ENCODE measurements at places on chromosomes 3 and 15.
A peak's percentile ranks its signal among the peaks of the same experiment; 100 is the strongest.

DNA sequence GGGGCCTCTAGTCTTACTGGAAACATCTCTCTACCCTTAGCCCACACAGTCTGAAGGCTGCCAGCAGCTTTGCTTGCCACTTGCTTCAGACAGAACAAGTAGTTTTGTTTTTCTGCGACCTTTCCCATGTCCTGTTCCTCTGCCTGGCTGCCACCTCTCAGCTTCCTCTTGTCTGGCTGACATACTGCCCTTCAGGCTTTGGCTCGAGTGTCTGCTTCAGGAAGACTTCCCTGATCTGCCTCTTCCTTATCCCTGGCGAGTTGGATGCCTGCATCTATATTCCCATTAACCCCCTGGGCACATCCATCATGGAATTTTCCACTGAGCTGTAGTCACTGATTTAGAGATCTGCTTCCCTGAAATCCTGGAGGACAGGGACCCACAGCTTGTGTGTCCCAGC lies 25.1 kb upstream of the CPNE9 start:
- no peak for DNase-seq

DNA sequence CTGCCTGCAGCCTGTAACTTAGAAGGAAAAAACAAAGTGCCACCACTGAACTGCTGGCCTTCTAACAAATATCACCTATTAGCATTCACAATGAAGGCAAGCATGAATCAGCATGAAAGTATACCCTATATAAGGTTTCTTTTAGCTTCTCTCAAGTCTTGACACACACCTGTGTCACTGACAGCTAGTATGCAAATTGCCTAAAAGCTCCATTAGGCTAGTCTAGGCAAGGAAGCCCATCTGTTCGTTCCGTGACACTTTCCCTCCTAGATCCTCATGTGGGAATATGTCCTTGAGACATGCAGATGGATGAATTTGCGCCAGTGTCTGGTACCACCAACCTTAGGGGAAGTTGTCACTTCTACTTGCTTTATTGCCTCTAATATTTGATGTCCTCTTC lies 129.3 kb downstream of the RBMS3 start:
- no peak for DNase-seq

- DNase-seq = no peak
Measured at GRCh38 chr3:71926262-71926600, 141.3 kb upstream of the PROK2 start.

DNA sequence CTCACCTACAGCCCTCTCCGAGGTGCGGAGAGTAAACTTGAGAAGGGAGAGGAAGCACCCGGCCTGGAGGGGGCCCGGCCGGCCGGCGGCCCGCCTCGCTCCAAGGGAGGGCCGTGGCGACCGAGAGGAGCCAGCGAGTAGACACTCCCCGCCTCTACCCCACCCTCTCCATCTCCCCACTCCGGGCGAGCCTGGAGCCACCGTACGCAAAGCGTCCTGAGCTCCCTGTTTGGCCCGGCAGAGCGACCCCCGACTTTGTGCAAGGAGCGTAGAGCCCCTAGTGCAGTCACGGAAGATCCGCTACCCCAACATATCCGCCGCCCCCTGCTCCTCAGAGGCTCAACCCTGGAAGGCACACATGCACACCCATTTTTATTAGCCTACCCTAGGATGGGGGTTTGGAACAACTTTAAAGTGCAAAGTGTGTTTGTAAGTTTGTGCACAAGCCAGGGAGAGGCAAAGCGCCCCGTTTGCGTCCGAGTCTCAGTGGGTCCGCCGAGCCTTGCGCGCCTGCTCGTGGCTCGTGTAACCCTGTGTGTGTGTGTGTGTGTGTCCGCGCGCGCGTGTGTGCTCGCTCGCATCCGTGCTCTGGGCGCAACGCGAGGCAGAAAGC lies 508 bp upstream of the SMAD6 start:
- peak; percentile 70 for DNase-seq

- DNase-seq = no peak
Measured at GRCh38 chr3:123039178-123039577, 11.6 kb upstream of the SEMA5B start.

DNA sequence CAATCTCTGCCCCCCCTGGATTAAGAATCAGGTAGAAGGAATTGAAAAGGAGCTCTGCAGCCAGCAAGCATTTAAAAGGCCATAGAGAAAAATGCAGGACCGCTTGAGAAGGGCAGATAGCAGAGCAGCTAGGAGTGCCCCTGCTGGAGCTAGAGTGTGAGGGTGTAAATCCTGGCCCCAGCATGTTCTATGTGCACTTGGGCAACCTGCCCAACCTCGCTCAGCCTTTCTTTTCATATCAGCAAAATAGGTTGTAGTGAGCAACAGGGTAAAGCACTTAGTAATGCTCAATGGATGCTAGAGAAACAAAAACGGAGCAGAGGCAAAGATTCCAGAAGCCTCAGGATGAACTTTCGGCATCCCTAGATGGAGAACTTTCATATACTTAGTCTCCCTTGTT lies 25.0 kb upstream of the THBS1 start:
- no peak for DNase-seq

DNA sequence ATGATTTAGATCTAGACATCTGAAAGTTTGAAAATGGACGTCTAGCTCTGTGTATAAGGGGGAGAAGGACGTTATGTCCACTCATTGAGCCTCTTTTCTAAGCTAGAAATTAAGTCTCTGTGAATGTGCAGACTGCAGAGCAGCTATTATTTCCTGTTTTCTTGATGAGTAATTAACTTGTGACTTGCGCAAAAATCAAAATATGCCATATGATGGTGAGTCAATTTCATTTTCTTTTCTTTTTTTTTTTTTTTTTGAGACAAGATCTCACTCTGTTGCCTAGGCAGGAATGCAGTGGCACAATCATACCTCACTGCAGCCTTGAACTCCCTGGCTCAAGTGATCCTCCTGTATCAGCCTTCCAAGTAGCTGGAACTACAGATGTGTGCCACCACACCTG lies 14.1 kb downstream of the LACTB start:
- no peak for DNase-seq

GRCh38 chr3:25396686-25397085 lies 31.4 kb upstream of the RARB start:
- DNase-seq = no peak

DNA sequence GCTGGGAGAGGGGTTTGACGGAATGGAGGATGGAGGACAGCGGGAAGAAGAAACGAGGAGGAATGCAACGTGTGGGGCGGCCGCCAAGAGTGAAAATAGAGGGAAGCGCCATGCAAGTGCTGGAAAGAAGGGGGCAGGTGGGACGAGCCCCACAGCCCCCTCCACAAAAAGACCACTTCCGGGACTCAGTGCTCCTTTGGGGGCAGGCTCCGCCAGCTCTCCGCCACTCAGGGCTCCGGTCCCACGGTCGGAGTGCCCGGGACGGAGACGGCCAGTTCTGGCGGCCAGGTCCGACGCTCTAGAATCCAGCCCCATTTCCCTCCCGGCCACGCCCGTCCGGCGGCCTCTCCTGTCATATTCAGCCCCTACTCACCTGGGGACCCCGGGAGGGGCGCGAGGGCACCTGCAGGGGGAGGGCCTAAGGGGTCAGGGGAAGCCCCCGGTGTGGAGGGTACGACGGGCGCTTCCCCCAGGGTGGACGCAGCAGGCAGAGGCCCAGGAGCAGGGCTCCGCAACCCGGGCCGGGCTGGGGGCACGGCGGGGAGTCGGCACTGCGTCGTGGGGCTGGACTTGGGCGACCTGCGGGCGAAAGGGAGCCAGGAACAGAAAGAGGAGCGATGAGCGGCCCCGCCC lies 25.5 kb upstream of the CSPG4 start:
- no peak for DNase-seq
